ENCODE measurements at places on chromosomes 3 and 15. TPM values are rescaled to one million over a fixed set of nuclear protein-coding genes. Genes with fewer than 3 reads are reported as not detected.

The HACD3 gene
- 141 TPM for total RNA-seq

The STAB1 gene
- total RNA-seq = 0.17 TPM

The SGO1 gene
- total RNA-seq = 15.8 TPM

The ALG1L2 gene
- total RNA-seq = not detected

The PLS1 gene
- 9.7 TPM for total RNA-seq

The ARHGAP11A gene
- total RNA-seq = 98.7 TPM

The CHRNA7 gene
- total RNA-seq = 3.2 TPM

The BCHE gene
- 1.0 TPM for total RNA-seq

The KBTBD13 gene
- total RNA-seq = not detected

The CCR8 gene
- not detected for total RNA-seq

The PYDC2 gene
- not detected for total RNA-seq

The STRC gene
- total RNA-seq = 0.06 TPM

The NPAP1 gene
- not detected for total RNA-seq

The ANKRD63 gene
- total RNA-seq = 0.20 TPM

The SI gene
- total RNA-seq = not detected

The IGSF11 gene
- total RNA-seq = 5.1 TPM

The NME9 gene
- total RNA-seq = not detected

The ZNF620 gene
- 2.0 TPM for total RNA-seq

The GRK7 gene
- total RNA-seq = not detected

The CHMP2B gene
- total RNA-seq = 102 TPM
